Cardiac septum (tissue), 1 donor: ENCODE measurements at places on chromosomes 7 and 10. TPM values are rescaled to one million over a fixed set of nuclear protein-coding genes. Genes with fewer than 3 reads are reported as not detected.

GRCh38 chr7:30320392-30320791 is 36.0 kb downstream of the ZNRF2 start:
- no peak for DNase-seq

The EEPD1 gene
- 6.6 TPM for total RNA-seq

The VSTM4 gene
- 24.4 TPM for total RNA-seq

GRCh38 chr7:139811066-139811465 is 18.0 kb upstream of the TBXAS1 start:
- no peak for DNase-seq

DNA sequence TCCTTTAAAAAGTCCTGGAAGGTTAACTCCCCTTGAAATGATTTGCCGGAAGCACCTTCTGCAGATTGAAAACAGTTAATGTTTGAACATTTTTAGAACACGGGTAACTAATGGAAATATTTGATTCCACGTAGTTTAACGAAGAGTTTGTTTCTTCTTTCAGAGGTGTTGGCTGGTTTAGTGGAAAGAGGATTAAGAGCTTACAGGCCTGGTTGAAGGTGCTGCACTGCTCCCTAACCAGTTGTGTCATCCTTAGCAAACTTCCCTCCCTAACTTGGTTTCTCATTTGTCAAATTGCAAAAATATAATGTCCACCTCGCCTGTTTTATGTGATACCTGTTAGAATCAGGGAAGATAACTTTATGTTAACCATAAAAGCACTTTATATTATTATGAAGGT is 243.0 kb upstream of the FZD8 start:
- DNase-seq: no peak

GRCh38 chr7:95478272-95479037 is 7.3 kb upstream of the ASB4 start:
- DNase-seq: no peak

GRCh38 chr7:20438248-20438647 is 107.5 kb downstream of the ITGB8 start:
- DNase-seq: no peak

- DNase-seq: peak; percentile 84
Measured at GRCh38 chr10:49242604-49243003, 54.4 kb upstream of the TMEM273 start.

DNA sequence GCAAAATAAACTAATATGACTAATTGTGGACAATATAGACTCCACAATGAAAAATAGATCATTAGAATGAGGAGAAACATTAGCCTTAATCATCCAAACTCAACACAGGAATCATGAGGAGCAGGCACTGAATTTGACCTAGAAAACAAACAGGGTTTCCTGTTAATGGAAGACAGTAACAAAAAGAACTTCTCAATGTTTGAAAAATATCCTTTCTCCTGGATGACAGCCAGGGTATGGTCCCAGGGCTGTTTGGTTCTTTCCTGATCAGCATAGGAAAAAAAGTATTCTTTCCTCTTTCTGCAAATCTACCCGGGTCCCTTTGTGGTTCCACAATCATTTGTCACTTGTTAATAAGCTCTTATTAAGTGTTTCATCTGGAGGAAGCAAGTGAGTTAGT is 145.3 kb upstream of the SVIL start:
- no peak for DNase-seq

GRCh38 chr7:8277394-8277982 is 15.5 kb upstream of the ICA1 start:
- no peak for DNase-seq

DNA sequence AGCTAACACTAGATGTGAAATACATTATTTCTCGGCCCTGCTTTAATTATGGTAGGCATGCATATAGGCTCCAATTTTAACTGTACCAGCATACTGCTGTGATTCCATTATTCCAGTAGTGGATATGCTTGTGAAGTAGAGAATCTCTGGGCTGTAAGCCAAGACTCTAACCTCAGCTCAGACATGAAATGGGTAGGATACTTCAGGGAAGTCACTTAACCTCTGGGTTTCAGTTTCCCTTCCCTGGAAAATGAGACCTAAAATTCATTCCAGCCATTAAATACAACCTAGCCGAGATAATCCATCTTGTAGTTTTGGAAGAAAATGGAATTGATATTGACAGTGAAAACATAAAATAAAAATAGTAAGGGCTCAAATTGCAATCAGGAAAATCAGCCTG is 59.6 kb upstream of the TRIL start:
- DNase-seq: no peak

The RBM20 gene
- total RNA-seq: 105 TPM

The RSPH10B2 gene
- total RNA-seq: 0.19 TPM

GRCh38 chr10:95279042-95279820 is 11.6 kb downstream of the PDLIM1 start:
- DNase-seq: no peak

DNA sequence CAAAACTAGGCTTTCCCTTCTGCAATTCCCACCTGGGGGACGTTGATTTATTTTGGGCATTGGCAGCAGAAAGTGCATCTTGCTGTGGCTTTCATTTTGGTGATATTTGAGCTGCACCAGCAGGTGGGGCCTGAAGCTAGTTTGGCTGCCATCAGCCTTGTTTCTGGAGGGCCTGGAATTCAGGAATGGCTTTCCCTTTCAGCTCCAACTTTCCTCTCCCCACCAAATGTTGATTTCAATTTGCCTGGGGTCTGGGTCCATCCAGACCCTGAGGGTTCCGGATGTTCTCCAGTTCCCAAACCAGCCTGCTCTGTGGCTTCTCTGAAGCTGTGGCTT is 640.4 kb downstream of the TYW1 start:
- DNase-seq: no peak

DNA sequence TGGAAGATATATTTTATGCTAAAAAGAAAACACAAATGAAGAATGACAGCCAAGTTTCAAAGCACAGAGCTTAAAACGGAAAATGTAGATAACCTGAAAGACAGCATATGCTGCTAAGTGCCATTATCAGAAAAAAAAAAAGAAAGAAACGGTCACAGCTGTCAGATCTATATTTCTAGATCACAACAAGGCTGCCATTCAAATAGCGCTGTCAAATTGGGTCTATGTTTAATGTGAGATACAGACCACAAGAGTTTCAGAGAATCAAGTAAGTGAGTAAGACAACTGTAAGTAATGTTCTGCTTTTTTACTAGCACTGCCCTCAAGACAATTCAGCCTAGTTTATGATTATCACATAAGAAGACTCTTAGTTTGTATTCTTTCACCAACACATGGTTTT is 66.1 kb upstream of the RNF148 start:
- no peak for DNase-seq

DNA sequence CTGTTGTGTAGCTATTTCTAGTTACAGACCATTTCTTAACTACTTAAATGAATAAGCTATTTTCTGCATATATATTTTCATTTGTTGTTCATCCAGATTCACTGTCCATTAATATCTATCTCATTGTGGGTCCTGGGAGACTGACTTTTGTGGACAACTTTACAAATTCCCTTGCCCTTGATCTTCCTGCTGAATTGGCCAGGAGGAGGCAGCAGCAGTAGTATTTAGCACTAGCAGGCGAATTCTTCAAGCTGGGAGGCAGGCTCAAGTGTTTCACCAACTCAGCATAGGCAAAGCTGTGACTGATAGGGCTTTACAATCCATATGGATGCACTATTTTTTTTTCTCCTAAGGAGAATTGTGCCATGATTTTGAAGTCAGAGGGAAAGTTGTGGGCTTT is 461.0 kb upstream of the NRG3 start:
- no peak for DNase-seq

- no peak for DNase-seq
Measured at GRCh38 chr7:159175792-159176191, 31.1 kb upstream of the VIPR2 start.

GRCh38 chr7:105346593-105347322 is 42.0 kb downstream of the SRPK2 start:
- no peak for DNase-seq

- DNase-seq: no peak
Measured at GRCh38 chr7:142712617-142712957, 36.7 kb upstream of the PRSS1 start.

The MALSU1 gene
- 83.8 TPM for total RNA-seq

The PNLIPRP1 gene
- not detected for total RNA-seq

DNA sequence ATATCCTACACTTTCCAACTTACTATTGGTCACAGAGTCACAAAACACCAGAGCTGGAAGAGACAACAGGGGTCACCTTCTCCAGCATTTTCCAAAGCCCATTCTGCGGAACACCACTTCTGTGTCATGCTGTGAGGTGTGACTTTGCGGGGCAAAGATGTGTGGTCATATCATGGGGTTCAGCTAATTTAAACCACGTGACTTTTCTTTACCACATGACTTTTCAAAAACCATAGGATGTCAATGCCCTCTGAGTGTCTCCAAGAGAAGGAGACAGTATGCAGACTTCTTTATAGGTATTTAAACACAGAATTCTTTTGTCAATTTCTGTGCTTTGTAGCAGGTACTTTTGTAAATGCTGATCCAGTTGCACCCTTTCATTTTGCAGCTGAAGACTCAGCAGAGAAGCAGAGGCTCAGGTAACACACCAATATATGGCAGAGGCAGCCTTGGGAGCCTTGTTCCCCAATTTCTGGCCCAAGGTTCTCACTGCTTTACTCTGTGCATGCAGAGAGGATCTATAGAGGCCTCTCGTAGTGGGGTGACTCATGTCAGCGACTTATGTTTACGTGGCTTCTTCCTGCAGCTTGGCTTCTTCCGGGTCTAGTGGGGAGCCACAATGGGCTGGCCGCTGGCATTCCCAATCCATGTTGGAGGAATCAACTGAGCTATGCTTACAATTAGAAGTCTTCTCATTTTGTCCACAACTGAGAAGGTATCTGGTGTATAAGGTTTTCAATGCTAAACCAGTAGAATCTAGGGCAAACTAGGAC is 104.0 kb upstream of the RHOBTB1 start:
- no peak for DNase-seq

DNA sequence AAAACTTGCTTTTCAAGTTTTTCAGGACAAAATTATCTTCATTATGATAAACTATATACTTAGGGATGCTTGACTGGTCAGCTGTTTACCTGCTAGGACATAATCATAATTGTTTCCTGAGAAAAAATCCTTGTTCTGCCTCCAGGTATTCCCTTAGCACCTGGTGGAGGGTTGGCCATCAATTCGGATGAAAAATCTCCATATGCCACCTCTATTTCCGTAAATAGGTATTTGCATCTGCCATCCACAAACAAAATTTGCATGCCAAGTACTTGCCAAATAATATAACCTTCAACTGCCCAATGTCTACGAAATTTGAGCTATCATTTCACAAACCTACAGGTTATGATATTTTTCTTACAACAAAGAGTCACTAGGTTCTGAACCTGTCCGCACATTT is 126.2 kb downstream of the RNF133 start:
- DNase-seq: no peak

- no peak for DNase-seq
Measured at GRCh38 chr10:82814635-82815034, 939.6 kb downstream of the NRG3 start.

The OR2A1 gene
- 0.19 TPM for total RNA-seq

The ZNF511 gene
- total RNA-seq: 34.4 TPM
